ENCODE measurements at places on chromosomes 6 and 20. TPM values are rescaled to one million over a fixed set of nuclear protein-coding genes. Genes with fewer than 3 reads are reported as not detected.

- H3K27me3 ChIP-seq, result no peaks in the 10 kb centered on the region
- no peak overlapping the region for H3K4me3 ChIP-seq
- peaks cover 77% of the 10 kb centered on the region for H3K36me3 ChIP-seq
Measured at GRCh38 chr20:57402206-57403125, 11.3 kb downstream of the RBM38 start.

- H3K27me3 ChIP-seq, result no peaks in the 10 kb centered on the region
- H3K27ac ChIP-seq, result no peak overlapping the region
- no peak overlapping the region for H3K4me3 ChIP-seq
- no peak for ATAC-seq
Measured at GRCh38 chr6:54877713-54878317, 31.2 kb downstream of the FAM83B start.

LSM2 gene
- total RNA-seq, result 31.7 TPM

- H3K27me3 ChIP-seq, result no peaks in the 10 kb centered on the region
- no peak overlapping the region for H3K4me3 ChIP-seq
- no peak overlapping the region for H3K27ac ChIP-seq
- H3K36me3 ChIP-seq, result no peaks in the 10 kb centered on the region
- H3K4me1 ChIP-seq, result peaks cover 2% of the 10 kb centered on the region
Measured at GRCh38 chr6:149842331-149842730, 21.8 kb downstream of the LRP11 start.

DNA sequence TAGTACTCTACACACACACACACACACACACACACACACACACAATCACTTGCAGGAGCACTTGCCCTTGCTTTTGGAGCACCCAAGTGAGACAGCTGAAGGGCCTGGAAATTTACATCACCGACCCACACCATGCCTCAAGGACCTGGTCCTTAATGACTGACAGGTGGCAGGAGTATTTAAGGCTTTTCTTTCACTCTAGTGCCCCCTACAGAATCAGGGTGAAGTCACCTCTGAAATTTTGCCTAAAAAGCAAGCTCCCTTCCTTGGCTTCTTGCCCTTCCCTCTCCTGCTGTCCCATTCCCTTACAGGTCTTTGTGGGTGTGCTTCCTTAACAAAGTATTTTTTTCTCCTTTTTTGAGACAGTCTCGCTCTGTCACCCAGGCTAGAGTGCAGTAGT is 353.5 kb upstream of the IRAK1BP1 start:
- H3K36me3 ChIP-seq, result no peaks in the 10 kb centered on the region
- H3K4me3 ChIP-seq, result no peak overlapping the region
- ATAC-seq, result no peak
- H3K27ac ChIP-seq, result no peak overlapping the region
- no peaks in the 10 kb centered on the region for H3K4me1 ChIP-seq

MMS22L gene
- 4.3 TPM for total RNA-seq

CYP39A1 gene
- 12.5 TPM for total RNA-seq

All from gastroesophageal sphincter (tissue), 4 donors.